ENCODE measurements at places on chromosomes 4 and X.

GRCh38 chr4:52841682-52842456 lies 20.2 kb upstream of the RASL11B start:
- DNase-seq = no peak

DNA sequence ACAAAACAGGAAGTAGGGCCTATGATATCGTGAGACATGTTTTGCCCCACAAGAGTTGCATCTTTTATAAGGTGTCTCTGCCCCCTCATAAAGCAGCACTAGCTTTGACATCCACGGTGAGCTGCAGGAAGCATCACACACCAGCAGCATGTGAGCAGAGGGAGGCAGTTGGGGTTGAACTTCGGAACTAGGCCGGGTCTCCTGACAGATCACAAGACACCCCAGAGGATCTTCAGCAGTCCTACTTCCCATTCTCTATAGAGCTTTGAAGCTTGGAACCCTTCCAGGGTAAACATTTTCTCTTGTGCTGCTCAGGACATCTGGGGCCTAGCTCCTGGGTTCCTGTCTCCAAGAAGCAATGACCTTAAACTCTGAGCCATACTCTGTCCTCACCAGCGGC lies 27.5 kb downstream of the YY2 start:
- no peak for DNase-seq

GRCh38 chr4:28310926-28311325 lies 1450.3 kb downstream of the STIM2 start:
- DNase-seq = no peak

DNA sequence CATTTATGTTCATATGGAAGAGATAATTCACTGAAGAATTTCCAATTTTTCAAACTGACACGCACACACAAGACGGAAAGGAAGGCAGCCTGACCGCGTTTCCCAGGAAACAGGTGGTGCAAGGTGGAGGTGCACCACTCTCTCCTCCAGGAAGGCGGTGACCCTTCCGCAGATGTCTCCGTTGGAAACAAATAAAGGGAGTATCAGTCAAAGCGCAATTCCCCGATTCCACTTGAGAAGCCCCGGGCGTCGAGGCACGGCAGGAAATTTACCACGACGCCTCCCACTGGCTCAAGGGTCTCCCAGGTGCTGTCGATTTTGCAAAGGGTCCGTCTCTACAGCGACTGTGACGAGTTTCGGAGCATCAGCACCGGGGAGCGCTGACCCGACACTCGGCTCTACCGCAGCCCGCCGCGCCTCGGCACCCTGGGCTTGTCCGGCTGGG lies 770 bp upstream of the TIGD2 start:
- no peak for DNase-seq

- DNase-seq = peak; percentile 31
Measured at GRCh38 chr4:40307627-40308497, 27.3 kb upstream of the CHRNA9 start.

DNA sequence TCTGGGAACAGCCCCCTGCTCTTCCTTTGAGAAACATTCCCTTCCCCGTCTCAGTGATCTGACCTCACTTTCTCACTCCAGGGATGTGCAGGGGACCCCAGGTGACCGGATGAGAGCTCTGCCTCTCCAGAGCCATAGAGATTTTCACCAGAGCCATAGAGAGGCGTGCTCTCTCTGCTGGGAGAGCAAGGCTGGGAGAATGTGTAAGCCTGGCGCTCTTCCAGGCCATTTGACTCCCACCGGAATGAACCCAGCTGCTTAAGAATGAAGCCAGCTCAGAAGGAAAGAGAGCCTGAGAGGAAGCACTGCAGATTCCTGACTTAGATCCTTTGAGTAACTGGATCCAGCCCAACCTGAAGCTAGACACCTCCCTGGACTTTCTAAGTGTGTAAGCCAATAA lies 106.4 kb downstream of the DHX15 start:
- no peak for DNase-seq

DNA sequence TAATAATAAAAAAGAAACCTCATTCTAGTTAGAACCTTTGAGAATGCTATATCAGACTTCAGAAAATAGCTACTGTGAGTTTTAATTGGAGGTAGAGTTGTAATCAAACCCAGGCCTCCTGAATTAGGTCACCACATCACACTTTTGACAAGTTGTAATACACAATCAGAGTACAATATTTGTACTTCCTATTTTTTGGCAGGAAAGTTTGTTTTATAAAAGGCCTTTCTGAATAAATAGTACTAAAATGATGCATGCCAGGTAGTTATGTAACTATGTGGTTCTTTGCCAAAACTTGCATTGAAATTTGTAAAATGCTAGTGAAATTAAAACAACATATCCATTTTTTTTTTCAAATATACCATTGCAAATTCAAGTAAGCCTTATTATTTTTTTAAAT lies 26.8 kb downstream of the ADH7 start:
- DNase-seq = no peak

DNA sequence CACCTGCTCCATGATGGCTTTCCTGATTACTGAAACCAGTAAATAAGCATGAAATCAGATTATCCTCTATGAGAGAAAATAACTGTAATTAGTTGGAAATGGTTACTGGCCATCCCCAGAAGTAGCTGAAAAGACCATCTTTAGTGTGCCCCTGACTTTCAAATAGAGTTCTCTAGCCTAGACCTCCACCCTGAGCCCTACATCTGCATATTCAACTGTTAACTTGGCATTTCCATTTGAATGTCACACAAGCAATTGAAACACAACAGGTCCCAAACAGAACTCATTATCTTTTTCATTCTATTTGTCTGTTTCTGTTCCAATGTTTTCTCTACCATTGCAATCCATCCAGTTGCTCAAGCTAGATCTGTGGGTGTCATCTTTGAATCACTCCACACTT lies 952.3 kb downstream of the RPA4 start:
- DNase-seq = no peak

DNA sequence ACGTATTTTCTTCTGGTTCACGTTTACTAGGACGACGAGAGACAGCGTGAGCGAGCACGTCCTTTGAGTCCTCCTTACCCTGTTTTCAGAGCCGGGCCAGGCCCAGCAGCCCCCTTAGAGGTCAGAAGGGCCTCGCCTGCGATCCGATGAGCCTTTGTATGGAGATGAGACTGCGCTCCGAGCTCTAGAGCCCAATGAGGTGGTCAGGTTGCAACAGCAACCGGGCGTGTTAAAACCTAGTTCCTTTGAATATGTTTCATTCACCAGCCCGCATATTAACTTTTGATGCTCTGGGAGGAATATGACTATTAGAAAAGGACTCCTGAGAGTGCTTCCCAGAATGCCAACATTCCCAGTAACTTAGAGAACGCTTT lies 55.6 kb upstream of the TADA2B start:
- no peak for DNase-seq

DNA sequence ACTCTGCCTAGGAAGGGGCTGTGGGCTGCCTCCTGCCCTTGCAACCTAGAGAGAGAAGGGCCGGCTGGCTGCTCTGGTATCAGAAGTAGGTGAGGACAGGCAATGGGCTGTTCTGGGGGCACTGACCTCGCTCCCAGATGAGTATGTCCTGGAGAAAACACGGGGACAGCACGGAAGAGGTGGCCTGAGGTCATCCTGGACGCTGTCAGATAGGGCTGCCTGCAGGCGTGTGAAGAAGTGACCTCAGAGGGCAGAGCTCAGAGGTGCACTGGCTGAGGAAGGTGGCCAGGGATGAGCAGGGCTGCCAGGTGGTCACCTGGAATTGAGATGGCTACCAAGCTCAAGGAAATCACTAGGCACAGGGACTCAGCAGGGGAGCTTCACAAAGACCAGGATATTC lies 159.6 kb downstream of the TSPAN5 start:
- no peak for DNase-seq

DNA sequence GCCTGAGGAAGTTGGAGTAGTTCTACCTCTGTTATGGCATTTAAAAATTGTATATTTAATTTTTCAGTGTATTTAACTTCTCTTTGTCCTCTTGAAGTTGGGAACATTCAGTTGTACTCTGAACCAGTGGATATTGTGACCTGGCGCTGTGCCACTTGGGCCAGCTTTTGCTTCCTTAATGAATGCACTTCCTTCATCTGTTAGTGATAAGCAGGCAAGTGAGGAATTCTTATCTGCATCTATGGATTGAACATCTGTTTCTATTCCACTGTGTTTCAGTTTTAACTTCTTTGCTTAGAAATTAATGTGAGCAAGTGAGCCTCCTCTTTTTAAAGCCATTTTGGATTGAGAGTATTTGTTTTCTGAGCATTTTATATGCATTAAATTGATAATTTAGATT lies 128.3 kb downstream of the UCHL1 start:
- no peak for DNase-seq

DNA sequence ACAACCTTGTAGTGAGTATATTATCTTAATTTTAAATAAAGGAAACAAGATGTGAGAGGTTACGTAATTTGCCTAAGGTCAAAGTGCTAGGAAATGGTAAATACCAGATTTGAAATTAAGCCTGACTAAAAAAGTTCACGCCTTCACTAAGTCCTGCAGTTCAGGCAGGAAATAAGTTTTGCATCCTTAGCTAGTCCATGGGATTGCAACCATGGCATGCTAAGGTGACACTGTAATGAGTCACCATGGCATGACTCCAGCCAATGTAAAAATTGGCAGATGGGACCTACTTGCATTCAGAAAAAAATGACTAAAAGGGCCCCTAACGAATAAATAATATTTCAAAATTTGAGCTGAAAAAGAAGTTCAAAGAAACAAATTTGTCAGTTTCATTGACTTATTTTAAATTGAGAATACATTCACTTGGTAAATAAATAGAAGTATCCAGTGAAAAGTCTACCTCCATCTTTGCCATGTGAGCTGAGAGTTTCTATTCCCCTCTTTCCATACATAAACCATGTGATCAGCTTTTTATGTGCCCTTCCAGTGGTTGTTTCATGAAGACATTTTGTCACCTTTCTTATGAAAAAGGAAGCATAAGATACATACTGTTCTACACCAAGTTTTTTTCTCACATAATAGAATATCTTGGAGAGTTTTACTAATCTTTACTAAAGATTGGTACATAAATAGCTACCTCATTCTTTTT lies 72.4 kb downstream of the ANKRD50 start:
- no peak for DNase-seq

GRCh38 chr4:146852360-146852759 lies 93.3 kb downstream of the TTC29 start:
- no peak for DNase-seq

DNA sequence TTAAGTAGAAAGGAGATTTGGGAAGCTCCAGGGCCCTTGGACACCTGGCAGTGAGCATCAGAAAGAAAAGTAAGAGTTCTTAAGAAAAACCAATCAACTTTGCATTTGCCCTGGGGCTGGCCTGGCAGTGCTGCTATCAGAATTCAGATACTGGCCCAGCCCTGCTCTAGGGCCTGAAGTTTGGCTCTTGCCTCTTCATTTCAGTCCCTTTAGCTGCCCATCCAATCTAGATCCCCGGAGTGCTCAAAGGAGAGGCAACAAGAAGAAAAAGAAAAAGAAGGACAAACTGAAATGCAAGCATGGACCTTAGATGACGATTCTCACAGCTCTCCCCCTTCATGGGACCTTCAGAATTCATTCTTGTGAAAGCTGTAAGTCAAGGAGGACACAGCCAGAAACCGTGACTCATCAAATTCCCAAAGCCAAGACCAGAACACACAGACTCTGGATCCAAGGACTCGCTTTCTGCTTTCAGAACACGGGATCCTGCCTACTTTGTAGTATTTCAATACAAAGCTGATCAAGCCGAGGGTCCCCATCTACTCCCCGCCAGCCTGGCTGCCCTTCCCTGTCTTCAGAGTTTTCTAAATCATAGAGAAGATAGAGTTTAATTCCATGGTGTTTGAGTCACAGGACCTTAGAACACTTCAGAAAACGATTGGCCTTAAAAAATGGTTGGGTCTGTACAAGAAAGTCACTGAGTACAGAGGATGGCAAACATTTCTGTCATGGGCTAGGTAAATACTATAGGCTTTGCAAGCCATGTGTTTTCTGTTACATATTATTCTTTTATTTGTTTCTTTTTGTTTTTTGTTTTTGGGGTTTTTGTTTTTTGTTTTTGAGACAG lies 103.7 kb downstream of the RBM47 start:
- DNase-seq = no peak

GRCh38 chr4:87738483-87738882 lies 60.9 kb upstream of the IBSP start:
- no peak for DNase-seq

GRCh38 chr4:121799208-121799823 lies 1.8 kb upstream of the EXOSC9 start:
- no peak for DNase-seq

GRCh38 chr4:87543835-87544461 lies 14.8 kb upstream of the SPARCL1 start:
- no peak for DNase-seq

- no peak for DNase-seq
Measured at GRCh38 chr4:57205580-57205979, 95.4 kb upstream of the IGFBP7 start.

DNA sequence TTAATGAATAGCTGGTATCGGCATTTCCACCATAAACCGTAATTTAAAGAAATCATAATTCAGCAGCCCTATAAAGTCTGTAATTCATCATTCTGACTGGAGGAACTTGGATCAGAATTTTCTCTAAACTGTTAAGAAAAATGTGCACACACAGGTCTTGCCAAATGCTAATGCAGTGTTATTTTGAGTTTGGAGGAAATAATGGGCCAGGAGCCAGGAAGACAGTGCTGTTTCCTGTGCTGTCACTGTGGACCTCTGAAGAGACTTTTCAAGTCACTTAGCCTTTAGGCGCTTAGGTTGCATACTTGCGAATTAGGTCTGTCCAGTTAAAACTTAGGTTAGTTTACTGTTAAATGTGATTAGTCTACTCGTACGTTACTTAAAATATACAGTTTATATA lies 137.5 kb upstream of the ANXA3 start:
- no peak for DNase-seq

DNA sequence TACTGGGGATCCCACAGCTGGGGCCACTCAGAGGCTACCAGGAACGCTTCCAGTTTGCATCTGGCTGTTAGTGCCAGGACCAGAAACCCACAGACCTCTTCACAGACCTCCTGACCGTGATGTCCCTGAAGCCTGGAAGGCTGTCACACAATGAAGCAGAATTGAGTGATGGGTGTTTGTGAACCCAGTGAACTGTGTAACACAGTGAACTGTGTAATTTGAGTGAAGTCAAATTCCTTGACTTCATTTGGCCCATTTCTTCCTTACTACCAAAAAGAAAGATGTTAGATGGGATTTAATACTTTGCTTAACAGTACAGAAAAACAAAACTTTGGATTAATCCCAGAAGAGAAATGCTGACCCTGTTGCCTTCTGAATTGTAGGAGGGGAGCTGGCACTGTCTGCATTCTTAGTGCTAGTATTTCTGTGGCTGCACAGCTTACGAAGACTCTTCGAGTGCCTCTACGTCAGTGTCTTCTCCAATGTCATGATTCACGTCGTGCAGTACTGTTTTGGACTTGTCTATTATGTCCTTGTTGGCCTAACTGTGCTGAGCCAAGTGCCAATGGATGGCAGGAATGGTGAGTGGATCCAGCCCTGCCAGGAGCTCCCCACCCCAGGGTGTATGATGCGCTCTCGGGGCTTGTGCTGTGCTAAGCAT lies 17.8 kb downstream of the SRD5A3 start:
- no peak for DNase-seq

Measured in GM20000 (cell line).